Cardiac fibroblast (primary cell): ENCODE measurements at places on chromosomes 2 and 18.

GRCh38 chr2:28434600-28434989, 41.9 kb downstream of the FOSL2 start:
- DNase-seq, result no peak

DNA sequence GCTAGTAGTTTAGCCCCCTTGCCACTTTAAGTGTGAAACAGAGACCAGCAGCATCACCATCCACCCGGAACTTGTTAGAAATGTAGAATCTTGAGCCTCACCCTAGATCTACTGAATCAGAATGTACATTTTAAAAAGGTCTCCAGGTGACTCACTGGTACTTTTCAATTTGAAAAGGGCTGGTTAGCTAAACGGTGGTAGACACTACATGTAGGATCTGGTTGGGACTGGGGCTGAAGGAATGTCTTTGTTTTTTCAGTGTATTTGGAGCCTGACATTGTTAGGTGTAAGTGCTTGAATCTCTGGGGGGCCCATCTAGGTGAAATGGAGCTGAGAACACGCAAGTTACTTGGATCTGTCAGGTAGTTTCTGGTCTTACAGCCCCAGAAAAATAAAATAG, 44.0 kb upstream of the XPO1 start:
- DNase-seq, result no peak

- no peak for DNase-seq
Observed at GRCh38 chr18:45232061-45232460, 383.2 kb upstream of the SLC14A2 start.

GRCh38 chr18:825891-826585, 14.0 kb upstream of the YES1 start:
- peak; percentile 55 for DNase-seq

DNA sequence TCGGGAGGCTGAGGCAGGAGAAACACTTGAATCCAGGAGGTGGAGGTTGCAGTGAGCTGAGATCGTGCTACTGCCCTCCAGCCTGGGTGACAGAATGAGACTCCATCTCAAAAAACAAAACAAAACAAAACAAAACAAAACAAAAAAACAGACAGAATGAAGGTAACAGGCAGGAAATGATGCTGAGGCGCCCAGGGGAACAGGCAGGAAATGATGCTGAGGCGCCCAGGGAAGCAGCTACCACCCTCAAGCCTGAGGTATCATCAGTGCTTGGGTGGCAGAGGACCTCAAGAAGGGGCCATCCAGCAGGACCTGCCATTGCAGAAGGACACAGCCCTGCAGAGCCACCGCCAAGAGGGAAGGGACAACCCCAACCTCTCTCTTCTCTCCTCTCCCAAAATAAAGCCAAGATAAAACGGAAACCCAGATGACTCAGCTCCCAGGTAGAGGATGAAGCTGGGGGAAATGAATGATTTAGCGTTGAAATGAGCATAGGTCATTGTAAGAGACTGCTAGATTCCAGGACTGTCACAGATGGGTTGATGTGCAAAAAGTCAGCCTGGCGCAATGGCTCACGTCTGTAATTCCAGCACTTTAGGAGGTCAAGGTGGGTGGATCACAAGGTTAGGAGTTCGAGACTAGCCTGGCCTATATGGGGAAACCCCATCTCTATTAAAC, 19.3 kb downstream of the SOWAHC start:
- DNase-seq, result no peak

DNA sequence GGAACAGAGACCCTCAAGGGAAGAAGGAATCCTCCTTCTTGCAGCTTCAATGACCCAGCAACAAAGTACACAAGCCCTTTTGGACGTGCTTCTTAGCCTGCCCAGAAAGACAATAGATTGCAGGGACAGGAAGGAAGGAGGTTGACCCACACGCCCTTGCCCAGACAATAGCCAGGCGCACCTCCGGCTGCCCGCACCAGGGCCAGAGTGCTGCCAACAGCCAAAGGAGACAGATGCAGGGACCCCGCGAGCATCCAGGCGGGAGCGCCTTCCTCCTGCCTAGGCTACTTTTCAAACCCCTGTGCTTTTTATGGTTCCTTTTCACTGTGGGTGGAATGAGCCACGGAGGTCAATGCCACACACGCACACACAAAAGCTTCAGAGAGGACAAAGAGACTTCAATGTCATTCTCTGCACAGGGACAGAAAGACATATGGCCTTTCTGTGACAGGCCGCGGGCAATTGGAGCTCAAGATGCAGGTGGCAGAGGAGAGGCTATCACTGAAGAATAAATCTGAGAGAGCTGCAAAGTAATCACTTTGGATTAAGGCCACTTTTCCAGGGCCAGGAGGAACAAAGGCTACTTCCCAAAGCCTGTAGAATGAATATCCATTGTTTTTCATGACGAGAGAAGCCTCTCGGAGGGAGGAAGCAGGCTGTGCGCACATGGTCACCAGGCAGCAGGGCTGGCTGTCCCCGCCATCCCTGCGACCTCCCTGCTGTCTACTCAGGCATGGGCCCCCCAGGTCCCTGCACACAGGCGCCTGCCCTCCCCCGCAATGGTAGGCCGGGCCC, 300.6 kb downstream of the EIPR1 start:
- DNase-seq, result no peak

- no peak for DNase-seq
Observed at GRCh38 chr2:98026927-98027522, 31.3 kb upstream of the TMEM131 start.

- DNase-seq, result no peak
Observed at GRCh38 chr2:6475155-6475940, 390.4 kb downstream of the CMPK2 start.

DNA sequence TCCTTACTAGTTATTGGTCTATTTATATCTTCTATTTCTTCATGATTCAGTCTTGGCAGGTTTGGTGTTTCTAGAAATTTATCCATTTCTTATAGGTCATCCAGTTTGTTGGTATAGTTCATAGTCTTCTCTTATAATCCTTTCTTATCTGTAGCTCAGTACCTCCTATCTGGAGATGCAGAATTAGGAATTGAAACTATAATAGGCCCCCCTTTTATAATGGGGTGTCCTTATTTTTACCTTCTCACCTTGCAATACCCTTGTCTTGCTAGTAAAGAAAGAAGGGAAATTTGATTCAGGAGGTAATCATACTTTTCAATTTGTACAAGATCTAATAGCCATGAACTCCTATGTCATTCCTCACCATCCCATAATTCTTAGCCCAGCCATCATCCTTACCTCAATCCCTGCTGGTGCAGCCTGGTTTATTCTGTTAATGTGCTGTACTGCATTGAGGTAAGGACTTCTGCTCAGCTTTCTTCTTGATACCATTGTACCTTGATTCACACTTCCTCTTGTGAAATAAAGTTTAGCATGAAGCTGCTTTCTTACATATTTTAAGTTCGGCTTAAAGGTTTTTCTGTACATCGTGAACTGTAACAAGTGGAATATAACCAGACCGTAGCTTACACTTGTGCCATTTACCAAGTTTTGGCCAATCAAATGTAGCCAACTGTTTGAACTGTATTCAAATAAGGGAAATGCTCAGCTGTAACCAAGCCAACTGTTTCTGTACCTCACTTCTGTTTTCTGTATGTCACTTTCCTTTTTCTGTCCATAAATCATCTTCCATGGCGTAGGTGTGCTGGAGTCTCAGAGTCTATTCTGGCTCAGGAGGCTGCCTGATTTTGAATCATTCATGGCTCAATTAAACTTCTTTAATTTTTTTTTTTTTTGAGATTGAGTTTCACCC, 40.1 kb upstream of the PTH2R start:
- DNase-seq, result no peak

DNA sequence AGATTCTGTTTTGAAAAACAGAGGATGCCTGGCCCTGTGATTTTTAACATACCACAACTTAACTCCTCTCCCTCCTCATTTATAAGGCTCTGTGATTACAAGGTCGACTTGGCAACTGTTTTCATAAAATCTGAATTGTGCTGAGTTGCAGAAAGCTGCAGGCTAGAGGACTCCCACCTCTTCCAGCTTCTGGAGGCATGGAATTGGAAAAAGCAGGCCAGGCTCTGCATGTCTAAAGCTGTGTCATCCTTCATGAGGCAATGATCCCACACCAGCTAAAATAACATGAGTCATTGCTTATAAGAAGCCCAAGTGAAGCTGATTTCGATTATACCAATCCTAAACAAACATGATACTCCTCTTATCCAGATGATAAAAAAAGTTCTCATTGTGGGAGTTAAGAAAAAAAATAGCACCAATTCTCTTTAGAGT, 11.7 kb downstream of the ARHGAP28 start:
- peak; percentile 96 for DNase-seq

GRCh38 chr2:210226223-210226622, 976 bp upstream of the ACADL start:
- DNase-seq, result no peak

- DNase-seq, result no peak
Observed at GRCh38 chr2:43324259-43325106, 98.1 kb upstream of the ZFP36L2 start.

GRCh38 chr2:138415985-138416384, 85.6 kb upstream of the SPOPL start:
- DNase-seq, result peak; percentile 29

- DNase-seq, result no peak
Observed at GRCh38 chr2:100875516-100876230, 55.7 kb downstream of the NPAS2 start.

DNA sequence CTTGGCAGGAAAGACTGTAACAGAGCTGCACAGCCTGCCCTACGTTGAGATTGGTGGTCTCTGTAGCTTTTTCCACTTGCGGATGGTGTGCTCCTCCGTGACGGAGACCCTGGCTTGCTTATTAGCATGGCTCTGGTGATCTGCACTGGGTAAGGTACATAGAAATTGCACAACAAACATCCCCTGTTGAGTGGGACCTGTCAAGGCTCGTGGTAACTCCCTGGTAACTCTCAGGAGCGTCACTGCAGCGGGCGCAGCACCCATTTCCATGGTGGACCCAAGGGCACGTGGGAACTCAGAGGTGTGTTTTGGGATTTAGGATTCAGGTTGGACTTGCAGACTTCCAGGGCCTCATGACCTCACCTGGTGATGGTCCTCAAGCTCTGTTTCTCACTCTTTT, 1.1 kb downstream of the TRAF3IP1 start:
- no peak for DNase-seq

GRCh38 chr18:49019446-49020045, 68.8 kb upstream of the SMAD7 start:
- peak; percentile 11 for DNase-seq

DNA sequence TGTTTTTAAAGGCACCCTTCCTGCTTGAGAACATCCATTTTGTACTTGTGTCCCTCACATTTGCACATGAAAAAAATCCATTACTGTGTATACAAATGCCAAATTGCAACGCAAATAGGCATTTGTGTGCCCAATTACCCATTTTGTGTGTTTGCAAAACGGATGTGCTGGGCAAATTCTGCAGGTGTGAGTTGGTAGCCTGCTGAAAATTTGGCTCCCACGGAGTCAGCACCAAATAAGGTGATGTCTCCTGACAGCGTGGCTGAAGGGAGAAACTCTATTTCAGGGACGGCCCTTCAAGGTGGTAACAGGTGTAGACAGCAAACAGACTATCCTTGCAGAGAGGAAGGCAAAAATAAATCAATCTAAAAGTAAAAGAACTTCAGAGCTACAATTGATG, 661.1 kb downstream of the BCL11A start:
- DNase-seq, result no peak

GRCh38 chr2:1193801-1194200, 219.5 kb upstream of the TPO start:
- DNase-seq, result no peak

DNA sequence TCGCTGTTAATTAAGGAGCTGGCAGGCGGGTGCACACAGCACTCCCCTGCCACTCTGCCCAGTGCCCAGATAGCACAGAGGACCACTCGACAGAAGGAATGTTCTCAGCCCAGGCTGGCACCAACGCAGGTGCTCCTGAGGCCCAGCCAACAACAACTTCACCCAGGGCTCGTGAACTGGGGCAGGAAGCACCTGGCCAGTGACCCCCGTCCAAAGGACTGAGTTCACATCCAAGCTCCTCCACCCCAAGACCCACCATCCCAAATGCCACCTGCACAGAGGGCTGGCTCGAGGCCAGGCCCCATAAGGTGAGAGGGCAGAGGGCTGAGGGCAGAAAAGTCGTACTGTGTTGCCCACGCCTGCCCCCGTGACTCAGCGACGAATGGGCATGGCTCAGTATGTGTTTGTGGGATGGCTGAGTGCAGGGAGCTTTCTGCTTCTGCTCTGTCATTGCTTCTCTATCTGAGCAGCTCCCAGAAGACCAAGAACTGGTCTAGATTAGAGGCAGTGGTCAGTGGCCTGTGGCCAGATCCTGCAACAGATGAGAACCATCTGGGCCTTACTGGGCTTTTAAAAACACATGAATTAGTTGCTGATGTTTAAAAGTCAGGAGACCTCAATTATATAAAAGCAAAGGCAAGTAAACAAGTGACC, 68.4 kb downstream of the POLR1A start:
- DNase-seq, result peak; percentile 94

- peak; percentile 52 for DNase-seq
Observed at GRCh38 chr2:164044622-164045021, 308.8 kb upstream of the FIGN start.

DNA sequence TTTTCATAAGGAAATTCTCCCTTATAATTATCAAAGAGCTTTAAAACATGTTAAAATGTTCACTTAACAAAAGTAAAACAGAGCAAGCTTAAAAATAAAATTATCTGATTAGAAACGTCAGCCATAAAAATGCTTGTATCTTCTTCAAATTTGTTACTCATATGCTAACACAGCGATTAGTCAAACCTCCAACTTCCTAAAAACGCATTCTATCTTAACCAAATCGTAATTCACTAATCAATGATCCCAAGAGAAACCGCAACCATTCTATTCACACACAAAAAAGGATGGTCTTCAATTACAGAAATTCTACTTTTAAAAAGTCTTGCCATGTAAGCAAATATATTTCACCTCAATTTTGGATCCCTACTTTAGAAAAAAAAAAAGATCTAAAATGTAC, 1.9 kb downstream of the STK17B start:
- peak; percentile 28 for DNase-seq

- DNase-seq, result no peak
Observed at GRCh38 chr2:181724662-181725061, 44.3 kb upstream of the NEUROD1 start.

- DNase-seq, result no peak
Observed at GRCh38 chr2:236525411-236525997, 44.1 kb upstream of the ACKR3 start.

GRCh38 chr2:203476881-203477280, 58.2 kb downstream of the RAPH1 start:
- DNase-seq, result no peak

DNA sequence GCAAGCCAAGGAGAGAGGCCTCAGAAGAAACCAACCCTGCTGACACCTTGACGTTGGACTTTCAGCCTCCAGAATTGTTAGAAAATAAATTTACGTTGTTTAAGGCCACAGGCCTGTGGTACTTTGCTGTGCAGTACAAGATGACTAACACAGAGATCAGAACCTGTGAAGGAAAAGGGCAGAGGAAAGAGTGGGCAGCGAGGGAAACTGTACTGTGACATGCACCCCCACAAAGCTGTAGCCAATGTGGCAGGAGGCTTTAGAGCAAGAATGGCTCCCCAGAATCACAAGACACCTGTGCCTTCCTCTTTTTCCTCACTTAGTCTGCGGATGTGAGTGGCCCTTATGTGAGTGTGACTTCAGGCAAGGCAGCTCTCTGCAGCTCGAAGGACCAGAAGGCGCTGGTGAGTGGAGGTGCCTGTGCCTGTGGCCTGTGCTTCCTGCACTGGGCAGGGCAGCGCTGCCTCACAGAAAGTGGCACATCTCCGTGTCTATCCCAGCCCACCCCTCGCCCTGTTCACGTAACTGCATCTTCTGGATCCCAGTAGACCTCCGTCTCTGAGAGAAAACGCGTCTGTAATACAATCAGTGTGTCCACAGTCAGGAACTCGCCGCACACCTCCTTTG, 89.5 kb downstream of the MRPS9 start:
- no peak for DNase-seq
